Mesenchymal stem cell (in vitro differentiated cells and primary cell): ENCODE measurements at places on chromosomes 3 and 15.

GRCh38 chr3:117278424-117279190 lies 569.0 kb downstream of the TUSC7 start:
- H3K27me3 ChIP-seq = no peaks in the 10 kb centered on the region
- peak; percentile 9 for DNase-seq
- H3K4me1 ChIP-seq = peaks cover 3% of the 10 kb centered on the region
- no peaks in the 10 kb centered on the region for H3K36me3 ChIP-seq
- no peak overlapping the region for H3K4me3 ChIP-seq

GRCh38 chr3:128863560-128863959 lies 15.9 kb upstream of the ACAD9 start:
- H3K4me3 ChIP-seq = no peak overlapping the region
- H3K27ac ChIP-seq = no peak overlapping the region
- DNase-seq = no peak
- H3K27me3 ChIP-seq = no peaks in the 10 kb centered on the region

GRCh38 chr15:77596821-77597803 lies 35.6 kb downstream of the LINGO1 start:
- H3K27me3 ChIP-seq = peaks cover 30% of the 10 kb centered on the region
- no peak overlapping the region for H3K4me3 ChIP-seq
- H3K27ac ChIP-seq = no peak overlapping the region
- H3K36me3 ChIP-seq = no peaks in the 10 kb centered on the region

DNA sequence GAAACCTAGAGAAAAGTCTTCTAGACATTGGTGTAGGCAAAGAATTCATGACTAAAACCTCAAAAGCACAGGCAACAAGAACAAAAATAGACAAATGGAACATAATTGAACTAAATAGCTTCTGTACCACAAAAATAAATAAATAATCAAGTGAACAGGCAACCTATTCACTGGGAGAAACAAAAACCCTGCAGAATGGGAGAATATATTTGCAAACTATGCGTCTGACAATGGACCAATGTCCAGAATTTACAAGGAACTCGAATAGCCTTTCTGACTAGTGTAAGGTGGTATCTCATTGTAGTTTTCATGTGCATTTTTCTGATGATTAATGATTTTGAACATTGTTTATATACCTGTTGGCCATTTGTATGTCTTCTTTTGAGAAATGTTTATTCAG lies 37.0 kb upstream of the GCSAM start:
- H3K27ac ChIP-seq = no peak overlapping the region
- H3K4me3 ChIP-seq = no peak overlapping the region
- no peaks in the 10 kb centered on the region for H3K4me1 ChIP-seq
- no peak for DNase-seq
- peaks cover 8% of the 10 kb centered on the region for H3K36me3 ChIP-seq
- H3K27me3 ChIP-seq = no peaks in the 10 kb centered on the region

- H3K4me1 ChIP-seq = no peaks in the 10 kb centered on the region
- no peak overlapping the region for H3K4me3 ChIP-seq
- no peaks in the 10 kb centered on the region for H3K27me3 ChIP-seq
- peaks cover 76% of the 10 kb centered on the region for H3K36me3 ChIP-seq
- H3K27ac ChIP-seq = no peak overlapping the region
- no peak for DNase-seq
Measured at GRCh38 chr3:100899440-100900091, 93.7 kb downstream of the ABI3BP start.

DNA sequence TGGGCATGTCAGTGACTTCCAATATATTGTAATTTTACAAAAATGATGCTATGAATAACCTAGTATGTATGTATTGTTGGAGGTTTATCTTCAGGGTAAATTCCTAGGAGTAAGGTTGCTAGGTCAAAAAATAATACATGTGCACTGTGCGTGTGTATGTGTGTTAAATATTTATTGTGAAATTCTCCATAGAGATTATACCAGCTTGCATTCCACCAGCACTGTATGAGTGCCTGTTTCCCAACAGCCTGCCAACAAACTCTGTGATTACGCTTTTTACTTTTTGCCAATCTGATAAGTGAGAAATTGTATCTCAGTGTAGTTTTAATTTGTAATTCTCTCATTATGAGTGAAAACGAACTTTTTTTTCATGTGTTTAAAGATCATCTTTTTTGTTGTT lies 12.6 kb upstream of the IGF2BP2 start:
- H3K4me3 ChIP-seq = no peak overlapping the region
- H3K4me1 ChIP-seq = no peaks in the 10 kb centered on the region
- no peak for DNase-seq
- H3K27me3 ChIP-seq = no peaks in the 10 kb centered on the region
